ENCODE measurements at places on chromosomes 6 and 20.

DNA sequence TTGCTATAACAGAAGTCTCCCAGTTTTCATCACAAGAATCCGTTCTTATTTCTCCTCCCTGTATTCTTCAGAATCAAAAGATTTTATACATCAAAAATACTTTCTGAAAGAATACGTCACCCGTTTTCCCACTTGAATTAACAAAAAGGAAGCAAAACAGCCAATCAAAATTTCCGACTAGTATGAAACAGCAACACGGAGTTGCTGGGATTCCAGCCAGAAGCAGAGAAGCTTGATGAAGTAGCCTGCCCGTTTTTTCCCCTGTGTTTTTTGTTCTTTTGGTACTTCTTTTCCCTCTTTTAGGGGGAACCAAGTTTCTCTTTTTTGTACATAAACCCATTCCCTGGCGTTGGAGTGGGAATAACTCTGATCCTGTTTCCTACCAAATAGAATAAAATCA lies 14.6 kb downstream of the TXLNB start:
- DNase-seq: no peak

GRCh38 chr20:7302250-7302649 lies 534.8 kb downstream of the BMP2 start:
- no peak for DNase-seq

GRCh38 chr6:53294095-53294494 lies 54.7 kb downstream of the ELOVL5 start:
- no peak for DNase-seq

- no peak for DNase-seq
Measured at GRCh38 chr20:33693741-33694638, 7.8 kb upstream of the E2F1 start.

- DNase-seq: no peak
Measured at GRCh38 chr20:10672624-10673127, 1.1 kb downstream of the JAG1 start.

DNA sequence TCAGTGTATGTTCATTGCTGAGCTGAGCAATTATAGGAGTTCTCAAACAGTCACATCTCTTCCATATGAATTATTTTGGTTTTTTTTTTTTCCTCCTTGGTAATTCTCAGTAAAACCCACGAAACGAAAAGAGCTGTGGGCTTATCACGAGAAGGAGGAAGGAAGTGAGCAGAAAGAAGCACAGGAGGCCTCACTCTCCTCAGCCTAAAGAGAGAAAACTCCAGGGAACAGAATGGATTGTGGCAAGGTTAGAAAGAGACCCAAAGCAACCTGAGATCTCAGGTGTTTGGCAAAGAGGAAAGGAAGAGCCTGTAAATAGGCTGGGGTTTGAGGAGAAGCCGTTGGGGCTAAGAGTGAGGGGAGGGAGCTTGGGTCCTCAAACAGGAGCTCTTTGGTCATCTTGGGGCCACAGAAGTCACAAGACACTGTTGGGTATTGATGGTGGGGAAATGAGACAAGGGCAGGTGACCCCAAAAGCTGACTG lies 67.8 kb upstream of the CITED2 start:
- DNase-seq: no peak

GRCh38 chr6:151425561-151425960 lies 26.4 kb downstream of the RMND1 start:
- peak; percentile 26 for DNase-seq

GRCh38 chr20:4959592-4959991 lies 41.7 kb downstream of the SLC23A2 start:
- no peak for DNase-seq

DNA sequence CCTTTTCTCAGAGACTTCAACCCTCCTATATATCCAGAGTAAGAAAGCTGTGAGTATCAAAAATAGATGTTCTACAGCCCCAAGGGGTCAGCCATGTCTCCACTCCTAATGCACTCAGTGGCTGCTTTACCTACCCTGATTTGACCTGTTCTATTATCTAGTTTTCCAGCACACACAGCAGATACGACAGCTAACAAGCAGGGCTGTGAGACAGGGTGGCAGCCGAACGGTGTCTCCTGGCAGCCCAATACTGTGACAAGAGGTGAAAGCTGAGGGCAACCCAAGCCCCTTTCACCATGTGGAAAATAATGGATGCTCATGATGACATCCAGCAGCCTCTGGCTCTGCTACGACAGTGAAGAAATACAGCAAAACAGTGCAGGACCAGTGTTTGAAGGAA lies 67.9 kb downstream of the KIF13A start:
- no peak for DNase-seq

DNA sequence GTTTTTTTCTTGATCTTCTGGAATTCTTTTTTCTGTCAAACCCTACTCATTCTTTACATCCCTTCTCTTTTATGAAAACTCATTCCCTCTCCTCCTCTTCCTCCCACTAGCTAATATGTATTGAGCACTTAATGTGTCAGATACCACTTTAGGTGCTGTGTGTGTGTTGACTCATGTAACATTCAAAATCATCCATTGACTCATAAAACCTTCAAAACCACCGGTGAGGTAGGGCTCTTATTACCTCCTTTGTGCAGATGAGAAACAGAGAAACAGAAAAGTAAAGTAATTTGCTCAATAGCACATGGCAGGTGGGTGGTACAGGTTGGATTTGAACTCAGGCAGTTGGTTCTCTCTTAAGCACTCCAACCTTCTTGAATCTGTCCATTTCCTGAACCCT lies 136.3 kb upstream of the NEDD9 start:
- DNase-seq: peak; percentile 74

- no peak for DNase-seq
Measured at GRCh38 chr6:157151989-157152388, 171.3 kb downstream of the TMEM242 start.

DNA sequence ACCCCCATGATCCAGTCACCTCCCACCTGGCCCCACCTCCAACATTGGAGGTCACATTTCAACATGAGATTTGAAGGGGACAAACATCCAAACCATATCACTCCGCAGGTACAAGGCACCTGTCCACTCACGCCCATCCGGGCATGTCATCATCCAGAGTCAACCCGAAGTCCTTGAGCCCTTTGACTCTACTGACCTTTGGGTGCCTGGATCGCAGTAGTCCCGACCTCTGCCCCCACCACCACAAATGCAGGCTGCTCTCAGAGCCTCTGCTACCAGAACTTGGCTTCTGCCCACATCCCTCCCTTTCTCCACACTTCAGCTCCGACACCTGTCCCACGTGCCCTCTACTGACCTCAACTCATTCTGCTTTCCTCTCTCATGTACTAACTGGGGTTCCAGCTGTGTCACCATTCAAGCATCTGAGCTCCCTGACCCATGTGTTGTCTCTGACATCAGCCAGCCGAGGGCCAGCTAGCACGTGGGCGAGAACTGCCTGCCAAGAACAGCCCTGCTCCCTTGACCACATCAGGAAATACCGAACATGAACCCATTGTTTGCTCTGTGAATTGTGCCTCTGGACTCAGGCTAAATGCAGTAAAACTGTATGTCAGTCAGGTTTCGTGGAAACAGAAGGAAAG lies 498.3 kb upstream of the SULF2 start:
- peak; percentile 82 for DNase-seq

- DNase-seq: no peak
Measured at GRCh38 chr6:54646069-54646950, 200.3 kb upstream of the FAM83B start.

- DNase-seq: no peak
Measured at GRCh38 chr6:42022755-42023384, 27.5 kb upstream of the TAF8 start.

- no peak for DNase-seq
Measured at GRCh38 chr20:38215194-38216182, 45.0 kb downstream of the KIAA1755 start.

DNA sequence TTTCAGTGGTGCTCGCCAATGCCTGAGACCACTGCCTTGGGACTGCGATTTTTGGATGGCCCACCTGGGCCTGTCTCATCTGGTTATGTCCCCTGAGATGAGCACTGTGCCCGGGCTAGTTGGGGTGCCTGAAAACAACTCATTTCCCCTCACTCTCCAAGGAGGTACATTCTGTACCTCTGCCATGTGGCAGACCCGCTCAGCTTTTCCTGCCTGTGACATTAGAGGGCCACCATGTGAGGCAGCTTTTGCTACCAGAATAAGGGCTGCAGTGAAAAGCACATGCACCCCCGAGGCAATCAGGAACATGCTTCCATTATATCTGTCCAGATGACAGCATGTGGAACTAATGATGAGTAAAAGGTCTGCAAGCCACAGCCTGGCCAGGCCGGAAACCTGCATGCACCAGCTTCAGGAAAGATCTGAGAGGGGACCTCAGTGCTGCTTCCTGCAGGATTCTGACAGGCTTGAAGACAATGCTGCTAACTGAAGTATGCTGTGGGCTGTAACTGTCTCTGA lies 11.3 kb upstream of the SRSF6 start:
- no peak for DNase-seq

DNA sequence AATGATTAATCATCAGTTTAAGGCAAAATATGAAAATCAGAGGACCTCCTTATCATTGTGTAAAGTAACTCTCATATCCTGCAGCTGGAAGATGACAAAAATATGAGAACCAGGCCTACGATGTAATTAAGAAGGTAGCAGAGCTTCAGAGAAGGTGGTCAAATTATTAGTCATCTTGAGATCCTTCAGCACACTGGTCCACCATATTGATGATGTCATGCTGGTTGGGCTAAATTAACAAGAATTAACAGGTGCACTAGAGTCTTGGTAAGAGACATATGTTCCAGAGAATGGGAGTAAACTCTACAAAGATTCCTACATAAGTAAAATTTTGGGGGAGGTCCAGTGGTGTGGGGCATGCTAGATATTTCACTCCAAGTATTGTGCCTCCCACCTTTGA lies 112.8 kb downstream of the OTOR start:
- no peak for DNase-seq

DNA sequence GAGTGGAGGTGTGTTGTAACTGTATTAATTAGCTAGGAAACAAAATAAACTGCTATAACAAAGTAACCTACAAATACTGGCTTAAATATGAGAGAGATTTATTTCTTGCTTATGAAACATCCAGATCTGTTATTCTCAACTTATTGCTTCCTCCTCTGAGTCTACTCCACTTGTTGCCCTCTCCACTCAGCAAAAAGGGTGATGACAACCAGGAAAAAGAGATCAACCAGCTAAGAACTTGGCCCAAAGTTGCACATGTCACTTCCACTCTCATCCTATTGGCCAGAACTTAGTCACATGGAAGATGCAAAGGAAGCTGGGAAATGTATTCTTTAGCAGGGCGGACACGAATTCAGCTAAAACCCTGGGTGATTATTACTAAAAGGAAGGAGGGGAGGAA lies 5.2 kb upstream of the TP53RK start:
- no peak for DNase-seq

- no peak for DNase-seq
Measured at GRCh38 chr20:58086763-58087561, 141.5 kb downstream of the ANKRD60 start.

GRCh38 chr6:44002067-44002592 lies 125.1 kb downstream of the MRPL14 start:
- DNase-seq: no peak

- DNase-seq: no peak
Measured at GRCh38 chr20:19692685-19693119, 65.4 kb upstream of the RIN2 start.

DNA sequence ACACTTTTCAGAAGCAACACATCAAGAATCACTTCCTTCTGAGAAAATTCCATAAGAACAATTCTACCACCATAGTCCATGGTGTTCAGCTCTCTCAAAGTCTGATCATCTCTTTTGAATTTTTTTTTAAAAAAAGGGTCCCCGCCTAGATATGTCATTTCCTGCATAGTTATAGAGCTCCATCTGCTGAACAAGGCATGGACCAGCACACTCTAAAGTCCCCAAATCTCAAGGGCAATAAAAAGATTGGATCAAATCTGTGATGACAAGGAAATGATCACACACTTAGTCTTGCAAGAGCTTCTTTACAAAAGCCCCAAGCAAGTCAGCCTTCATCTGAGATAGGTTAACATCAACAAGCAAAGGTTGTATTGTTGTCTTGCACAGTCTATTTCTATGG lies 100.7 kb upstream of the STMND1 start:
- DNase-seq: no peak

- DNase-seq: no peak
Measured at GRCh38 chr6:106560996-106561685, 68.2 kb downstream of the RTN4IP1 start.

GRCh38 chr6:156395276-156395675 lies 381.9 kb upstream of the ARID1B start:
- DNase-seq: no peak

GRCh38 chr6:76026101-76026500 lies 46.4 kb downstream of the IMPG1 start:
- DNase-seq: no peak

- no peak for DNase-seq
Measured at GRCh38 chr6:135030056-135030473, 24.6 kb downstream of the HBS1L start.

DNA sequence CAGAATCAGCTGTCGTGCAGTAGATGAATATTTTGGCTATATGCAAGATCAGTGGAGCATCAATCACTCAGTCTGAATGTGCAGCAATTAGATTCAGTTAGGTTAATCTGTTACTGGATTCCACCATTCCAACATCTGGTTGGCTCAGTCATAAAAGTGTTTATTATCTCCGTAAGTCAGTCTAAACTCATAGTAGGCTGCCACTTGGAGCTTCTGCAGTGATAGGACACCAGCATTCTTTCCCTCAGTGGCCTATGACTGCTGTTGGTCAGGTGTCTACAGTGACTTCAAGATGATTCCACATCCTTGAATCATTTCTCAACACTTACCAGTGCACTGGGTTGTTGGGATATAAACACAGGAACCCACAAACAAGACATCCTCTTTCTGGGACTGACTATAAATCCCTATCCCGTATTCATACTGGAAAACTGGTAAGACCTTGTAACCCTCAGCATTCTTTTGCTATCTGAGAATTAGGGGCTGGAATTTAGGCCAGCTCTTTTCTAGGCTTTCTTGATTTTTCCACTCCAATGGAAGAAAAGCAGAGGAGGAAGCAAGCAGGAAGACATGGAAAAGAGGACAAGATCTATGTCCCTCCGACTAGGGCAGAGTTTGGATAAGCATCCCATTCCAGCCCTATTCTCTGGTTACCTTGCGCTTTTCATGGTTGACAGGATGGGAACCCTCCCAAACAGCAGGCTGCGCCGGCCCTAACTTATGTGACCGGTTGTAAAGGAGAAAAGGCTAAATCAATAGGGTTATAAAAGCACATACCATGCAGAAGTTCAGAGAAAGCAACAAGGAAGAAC lies 919.6 kb downstream of the KIF16B start:
- DNase-seq: no peak

- no peak for DNase-seq
Measured at GRCh38 chr6:170024940-170025339, 265.9 kb downstream of the DLL1 start.

GRCh38 chr6:9499709-9500108 lies 915.2 kb downstream of the TFAP2A start:
- no peak for DNase-seq

DNA sequence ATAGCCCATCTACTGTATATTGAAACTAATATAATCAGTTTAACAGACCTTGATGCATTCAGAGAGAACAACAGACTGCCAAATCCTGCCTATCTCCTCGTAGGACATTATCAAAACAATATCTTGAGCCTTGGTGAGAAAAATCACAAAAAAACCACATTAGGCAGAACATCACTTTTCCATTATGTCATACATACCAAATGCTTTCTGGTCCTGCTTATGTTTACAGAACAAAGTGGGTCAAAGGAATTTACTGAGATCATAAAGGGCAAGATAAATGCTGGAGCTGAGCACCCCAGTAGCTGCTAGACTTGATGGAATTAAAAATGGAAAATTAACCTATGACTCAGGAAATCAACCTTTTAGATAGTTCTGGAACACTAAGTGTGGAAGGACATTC lies 195.3 kb upstream of the KCNK16 start:
- DNase-seq: no peak

GRCh38 chr6:30752157-30752927 lies 8.0 kb upstream of the IER3 start:
- peak; percentile 99 for DNase-seq

- DNase-seq: no peak
Measured at GRCh38 chr6:136173519-136174507, 76.3 kb downstream of the MTFR2 start.

Data from epithelial cell of prostate (primary cell).